ENCODE measurements at places on chromosomes 13 and 19. TPM values are rescaled to one million over a fixed set of nuclear protein-coding genes. Genes with fewer than 3 reads are reported as not detected.

GRCh38 chr13:73259061-73260017, 200.5 kb downstream of the KLF5 start:
- DNase-seq: no peak
- no peaks in the 10 kb centered on the region for H3K27me3 ChIP-seq

GRCh38 chr13:107065036-107065435, 497.1 kb upstream of the ARGLU1 start:
- no peaks in the 10 kb centered on the region for H3K36me3 ChIP-seq
- no peak overlapping the region for H3K4me3 ChIP-seq
- no peaks in the 10 kb centered on the region for H3K4me1 ChIP-seq
- H3K27ac ChIP-seq: no peak overlapping the region

The PLPPR3 gene
- not detected for total RNA-seq

DNA sequence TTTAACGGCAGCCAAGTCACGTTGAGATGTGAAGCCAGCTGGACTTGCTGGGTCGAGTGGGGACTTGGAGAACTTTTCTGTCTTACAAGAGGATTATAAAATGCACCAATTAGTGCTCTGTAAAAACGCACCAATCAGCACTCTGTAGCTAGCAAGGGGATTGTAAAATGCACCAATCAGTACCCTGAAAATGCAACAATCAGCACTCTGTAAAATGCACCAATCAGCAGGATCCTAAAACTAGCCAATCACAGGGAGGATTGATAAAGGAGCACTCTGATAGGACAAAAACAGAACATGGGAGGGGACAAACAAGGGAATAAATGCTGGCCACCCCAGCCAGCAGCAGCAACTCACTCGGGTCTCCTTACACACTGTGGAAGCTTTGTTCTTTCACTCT, 337.6 kb upstream of the SLITRK5 start:
- H3K4me1 ChIP-seq: no peaks in the 10 kb centered on the region
- no peak for DNase-seq
- H3K27ac ChIP-seq: no peak overlapping the region

DNA sequence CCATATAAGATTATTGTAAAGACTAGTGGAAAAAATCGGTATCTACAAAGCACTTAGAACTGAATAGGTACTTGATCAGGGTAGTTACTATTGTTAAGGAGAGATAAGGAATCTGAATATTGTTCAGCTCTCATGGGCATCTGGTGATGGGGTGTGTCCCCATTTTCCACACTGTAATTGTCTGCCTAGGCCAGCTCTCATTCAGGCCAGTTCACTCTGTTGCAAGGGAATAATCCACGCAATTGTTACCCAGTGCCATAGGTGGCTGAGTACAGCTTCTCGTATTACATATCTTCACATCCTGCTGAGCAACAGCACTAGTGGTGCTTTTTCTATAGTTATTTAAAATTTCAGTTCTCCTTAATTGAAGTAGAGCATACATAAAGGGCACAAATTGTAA, 45.6 kb upstream of the C13orf42 start:
- no peaks in the 10 kb centered on the region for H3K4me1 ChIP-seq
- no peak overlapping the region for H3K4me3 ChIP-seq
- H3K27ac ChIP-seq: no peak overlapping the region
- H3K27me3 ChIP-seq: no peaks in the 10 kb centered on the region

DNA sequence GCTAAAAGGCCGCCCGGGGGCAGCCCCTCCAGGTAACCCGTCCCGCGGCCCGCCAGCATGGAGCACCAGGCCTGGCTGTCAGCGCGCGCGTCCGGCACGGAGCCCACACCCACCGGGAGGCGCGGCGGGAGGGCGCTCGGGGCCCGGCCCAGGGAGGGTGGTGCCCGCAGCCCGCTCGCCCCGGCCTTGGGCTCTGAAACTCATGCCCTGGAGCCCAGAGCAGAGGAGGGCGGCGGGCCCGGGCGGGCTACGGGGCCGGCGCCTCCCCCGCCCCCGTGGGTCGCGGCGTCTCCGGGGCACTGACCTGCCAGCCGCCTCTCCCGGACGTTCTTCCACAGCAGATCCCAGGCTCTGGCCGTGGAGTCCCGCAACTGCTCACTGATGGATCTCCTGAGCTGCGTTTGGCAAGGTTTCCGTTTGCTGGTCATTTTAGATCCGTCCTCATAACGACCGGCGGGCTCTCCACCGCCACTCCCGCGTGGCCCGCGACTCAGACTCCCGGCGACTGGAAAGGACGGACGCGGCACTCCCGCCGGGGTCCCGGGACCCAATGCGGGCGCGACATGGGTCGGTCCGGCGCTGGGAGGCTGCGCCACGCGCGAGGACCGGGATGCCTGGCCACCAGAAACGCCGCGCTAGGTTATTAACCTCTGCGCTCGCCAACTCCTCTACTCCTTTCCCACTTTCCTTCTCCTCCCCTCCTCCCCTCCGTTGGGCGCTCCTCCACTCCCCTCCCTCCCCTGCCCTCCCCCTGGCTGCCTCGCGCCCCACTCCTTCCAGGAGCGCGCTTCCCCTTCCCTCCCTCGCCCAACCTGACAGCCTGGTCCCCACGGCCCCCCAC, 64.7 kb upstream of the STARD13 start:
- H3K36me3 ChIP-seq: no peaks in the 10 kb centered on the region
- H3K27me3 ChIP-seq: no peaks in the 10 kb centered on the region

- H3K36me3 ChIP-seq: no peaks in the 10 kb centered on the region
- H3K27ac ChIP-seq: no peak overlapping the region
- H3K27me3 ChIP-seq: no peaks in the 10 kb centered on the region
- no peak overlapping the region for H3K4me3 ChIP-seq
Measured at GRCh38 chr13:73720216-73720840, 413.9 kb downstream of the KLF12 start.

DNA sequence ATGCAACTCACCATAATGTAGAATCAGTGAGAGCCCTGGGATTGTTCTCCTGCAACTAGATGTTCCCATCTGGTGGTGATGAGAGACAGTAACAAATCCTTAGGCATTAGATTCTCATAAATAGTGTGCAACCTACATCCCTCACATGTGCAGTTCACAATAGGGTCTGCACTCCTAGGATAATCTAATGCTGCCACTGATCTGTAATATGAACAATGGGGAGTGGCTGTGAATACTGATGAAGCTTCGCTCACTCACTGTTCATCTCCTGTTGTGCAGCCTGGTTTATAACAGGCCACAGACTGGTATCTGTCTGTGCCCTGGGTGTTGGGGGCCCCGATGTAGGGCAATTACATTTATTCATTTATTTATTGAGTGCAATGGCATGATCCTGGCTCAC, 86.9 kb downstream of the ZNF254 start:
- H3K27ac ChIP-seq: no peak overlapping the region
- H3K27me3 ChIP-seq: no peaks in the 10 kb centered on the region
- no peaks in the 10 kb centered on the region for H3K36me3 ChIP-seq
- no peaks in the 10 kb centered on the region for H3K4me1 ChIP-seq
- no peak overlapping the region for H3K4me3 ChIP-seq

- no peaks in the 10 kb centered on the region for H3K27me3 ChIP-seq
- H3K4me1 ChIP-seq: no peaks in the 10 kb centered on the region
- no peak overlapping the region for H3K27ac ChIP-seq
Measured at GRCh38 chr13:108272333-108272732, 2.8 kb downstream of the TNFSF13B start.

The KLF2 gene
- 223 TPM for total RNA-seq

The MCEMP1 gene
- 0.63 TPM for total RNA-seq

The ZNF317 gene
- total RNA-seq: 22.6 TPM

DNA sequence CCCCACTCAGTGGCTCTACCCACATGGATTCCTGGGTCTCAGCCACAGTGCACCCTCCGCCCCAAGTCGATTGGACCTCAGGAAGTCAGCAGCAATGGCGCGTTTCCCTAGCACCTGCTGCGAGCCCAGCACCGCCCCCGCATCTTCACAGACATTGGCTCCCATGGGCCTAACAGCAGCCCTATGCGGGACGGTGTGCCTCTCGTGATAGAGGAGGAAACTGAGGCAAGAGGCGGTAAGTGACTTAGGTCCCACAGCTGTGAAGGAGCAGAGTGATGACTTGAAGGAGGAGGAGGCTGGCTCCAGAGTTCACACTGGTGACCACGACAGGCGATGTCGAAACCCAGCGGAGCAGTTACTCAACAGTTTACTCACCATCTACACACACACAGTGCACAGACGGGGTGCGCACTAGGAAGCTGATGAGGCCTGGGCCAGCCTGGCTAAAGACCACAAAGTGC, 104.5 kb upstream of the SOX1 start:
- no peak for DNase-seq
- H3K36me3 ChIP-seq: no peaks in the 10 kb centered on the region
- no peak overlapping the region for H3K4me3 ChIP-seq
- no peaks in the 10 kb centered on the region for H3K4me1 ChIP-seq

- H3K36me3 ChIP-seq: no peaks in the 10 kb centered on the region
- no peaks in the 10 kb centered on the region for H3K27me3 ChIP-seq
- no peaks in the 10 kb centered on the region for H3K4me1 ChIP-seq
- peak; percentile 2 for DNase-seq
Measured at GRCh38 chr19:30135093-30135757, 193.2 kb downstream of the URI1 start.

The CAMSAP3 gene
- not detected for total RNA-seq

The PLVAP gene
- 368 TPM for total RNA-seq

- H3K4me1 ChIP-seq: peaks cover 18% of the 10 kb centered on the region
- peak overlapping the region; percentile 37 for H3K27ac ChIP-seq
- no peaks in the 10 kb centered on the region for H3K27me3 ChIP-seq
Measured at GRCh38 chr13:45328661-45329111, 12.3 kb downstream of the TPT1 start.

GRCh38 chr19:772730-773436, 22.0 kb downstream of the MISP start:
- H3K4me1 ChIP-seq: no peaks in the 10 kb centered on the region
- no peaks in the 10 kb centered on the region for H3K36me3 ChIP-seq
- H3K27me3 ChIP-seq: no peaks in the 10 kb centered on the region
- H3K4me3 ChIP-seq: no peak overlapping the region

DNA sequence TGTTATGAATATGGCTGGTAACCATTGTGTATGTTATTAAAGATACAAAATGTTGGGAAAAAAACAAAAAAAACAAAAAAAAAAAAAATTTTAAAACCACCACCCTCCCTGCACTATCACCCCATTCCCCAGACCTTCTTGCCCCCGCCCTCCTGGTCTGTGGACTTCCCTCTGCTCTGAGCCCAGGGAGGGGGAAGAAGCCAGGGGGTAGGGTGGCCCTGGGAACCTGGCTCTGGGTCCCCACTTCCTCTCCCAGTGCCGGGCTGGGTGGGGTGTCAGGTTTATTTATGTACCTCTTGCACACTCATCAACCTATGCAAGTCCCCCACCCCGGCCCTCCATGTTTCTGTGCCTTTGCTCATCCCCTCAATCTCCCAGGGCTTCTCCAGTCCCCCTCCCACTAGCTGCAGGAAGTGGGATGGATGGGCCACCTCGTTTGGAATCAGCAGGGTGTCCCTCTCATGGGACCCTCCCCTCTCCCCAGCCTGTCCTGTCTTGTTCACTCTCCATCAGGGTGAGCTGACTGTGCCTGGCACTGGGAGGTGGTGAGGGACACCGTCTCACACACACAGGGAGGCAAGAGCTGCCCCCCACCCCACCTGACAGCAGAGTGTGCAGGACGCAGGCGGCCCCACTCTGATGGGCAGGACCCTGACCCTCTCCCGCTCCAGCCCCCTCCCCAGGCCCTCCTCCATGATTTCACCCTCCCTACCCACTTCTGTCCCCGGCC, 5.9 kb downstream of the PAF1 start:
- no peak overlapping the region for H3K27ac ChIP-seq
- H3K4me3 ChIP-seq: no peak overlapping the region
- H3K4me1 ChIP-seq: no peaks in the 10 kb centered on the region
- peaks cover 2% of the 10 kb centered on the region for H3K36me3 ChIP-seq
- DNase-seq: no peak

GRCh38 chr19:17846146-17846545, 1.6 kb downstream of the JAK3 start:
- no peaks in the 10 kb centered on the region for H3K36me3 ChIP-seq
- no peak for DNase-seq
- H3K27me3 ChIP-seq: no peaks in the 10 kb centered on the region
- H3K4me1 ChIP-seq: no peaks in the 10 kb centered on the region

GRCh38 chr13:32047088-32047487, 15.5 kb downstream of the FRY start:
- H3K27ac ChIP-seq: no peak overlapping the region
- H3K36me3 ChIP-seq: no peaks in the 10 kb centered on the region

GRCh38 chr13:98348466-98349200, 171.6 kb upstream of the RNF113B start:
- no peak for DNase-seq
- H3K4me3 ChIP-seq: no peak overlapping the region
- H3K27ac ChIP-seq: no peak overlapping the region
- H3K27me3 ChIP-seq: no peaks in the 10 kb centered on the region
- H3K4me1 ChIP-seq: no peaks in the 10 kb centered on the region

GRCh38 chr19:53019684-53020083, 6.0 kb downstream of the ERVV-1 start:
- H3K36me3 ChIP-seq: no peaks in the 10 kb centered on the region
- H3K4me3 ChIP-seq: no peak overlapping the region
- H3K27me3 ChIP-seq: no peaks in the 10 kb centered on the region
- H3K27ac ChIP-seq: no peak overlapping the region
- DNase-seq: no peak

DNA sequence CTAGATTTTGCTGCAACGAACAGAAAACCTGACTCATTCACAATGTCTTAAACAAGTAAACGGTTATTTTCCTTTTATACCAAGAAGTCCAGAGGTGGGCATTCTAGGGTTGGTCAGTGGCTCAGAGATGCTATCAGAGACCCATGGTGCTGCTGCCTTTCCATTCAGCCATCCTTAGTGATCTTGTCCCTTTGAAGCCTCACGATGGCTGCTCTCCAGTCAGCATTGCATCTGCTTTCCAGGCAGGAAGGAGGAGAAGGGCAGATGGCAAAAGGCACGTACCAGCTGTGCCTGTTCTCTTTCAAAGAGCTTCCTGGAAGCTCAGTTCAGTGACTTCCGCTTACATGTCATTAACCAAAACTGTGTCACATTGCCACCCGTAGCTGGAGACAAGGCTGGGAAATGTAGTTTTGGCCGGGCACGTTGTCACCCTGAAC, 30.1 kb downstream of the WDFY2 start:
- no peak for DNase-seq
- peaks cover 6% of the 10 kb centered on the region for H3K4me1 ChIP-seq
- no peaks in the 10 kb centered on the region for H3K27me3 ChIP-seq
- H3K4me3 ChIP-seq: no peak overlapping the region
- no peaks in the 10 kb centered on the region for H3K36me3 ChIP-seq
- no peak overlapping the region for H3K27ac ChIP-seq

The LSM7 gene
- total RNA-seq: 45.8 TPM

- no peaks in the 10 kb centered on the region for H3K36me3 ChIP-seq
- no peak overlapping the region for H3K4me3 ChIP-seq
- H3K27ac ChIP-seq: no peak overlapping the region
- no peaks in the 10 kb centered on the region for H3K4me1 ChIP-seq
Measured at GRCh38 chr13:71240911-71241310, 626.1 kb downstream of the DACH1 start.

- no peak overlapping the region for H3K4me3 ChIP-seq
- no peaks in the 10 kb centered on the region for H3K4me1 ChIP-seq
- DNase-seq: no peak
- no peaks in the 10 kb centered on the region for H3K36me3 ChIP-seq
- no peak overlapping the region for H3K27ac ChIP-seq
Measured at GRCh38 chr13:33383724-33384577, 98.4 kb upstream of the STARD13 start.

The IGSF23 gene
- not detected for total RNA-seq

The KLK3 gene
- total RNA-seq: not detected

GRCh38 chr19:55652311-55653128, 2.3 kb upstream of the U2AF2 start:
- H3K27me3 ChIP-seq: no peaks in the 10 kb centered on the region
- H3K27ac ChIP-seq: no peak overlapping the region
- no peaks in the 10 kb centered on the region for H3K36me3 ChIP-seq

The MYO1F gene
- 63.8 TPM for total RNA-seq

The FAM83E gene
- total RNA-seq: 0.45 TPM

Data from aorta (tissue), 5 donors.